ENCODE measurements at places on chromosomes 7 and 10.

DNA sequence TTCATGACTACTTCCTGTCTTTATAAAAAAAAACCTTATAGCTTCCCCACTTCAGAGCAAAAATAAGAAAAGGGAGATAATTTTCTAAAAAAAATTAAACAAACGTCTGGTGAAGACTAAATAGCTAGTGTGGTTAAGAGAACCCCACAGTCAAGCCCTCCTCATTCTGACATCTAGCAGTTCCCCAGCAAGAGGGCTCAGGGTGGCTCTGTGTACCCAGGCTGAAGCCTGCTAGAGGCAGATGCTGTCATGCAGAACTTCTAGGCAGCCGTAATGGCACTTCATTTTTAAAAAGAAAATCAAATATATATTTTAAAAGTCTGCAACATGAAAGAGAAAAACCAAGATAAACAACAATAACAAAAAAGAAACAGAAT lies 223.1 kb upstream of the KLF14 start:
- peak; percentile 45 for DNase-seq

- peak; percentile 38 for DNase-seq
Measured at GRCh38 chr7:876972-877311, 588 bp downstream of the GET4 start.

DNA sequence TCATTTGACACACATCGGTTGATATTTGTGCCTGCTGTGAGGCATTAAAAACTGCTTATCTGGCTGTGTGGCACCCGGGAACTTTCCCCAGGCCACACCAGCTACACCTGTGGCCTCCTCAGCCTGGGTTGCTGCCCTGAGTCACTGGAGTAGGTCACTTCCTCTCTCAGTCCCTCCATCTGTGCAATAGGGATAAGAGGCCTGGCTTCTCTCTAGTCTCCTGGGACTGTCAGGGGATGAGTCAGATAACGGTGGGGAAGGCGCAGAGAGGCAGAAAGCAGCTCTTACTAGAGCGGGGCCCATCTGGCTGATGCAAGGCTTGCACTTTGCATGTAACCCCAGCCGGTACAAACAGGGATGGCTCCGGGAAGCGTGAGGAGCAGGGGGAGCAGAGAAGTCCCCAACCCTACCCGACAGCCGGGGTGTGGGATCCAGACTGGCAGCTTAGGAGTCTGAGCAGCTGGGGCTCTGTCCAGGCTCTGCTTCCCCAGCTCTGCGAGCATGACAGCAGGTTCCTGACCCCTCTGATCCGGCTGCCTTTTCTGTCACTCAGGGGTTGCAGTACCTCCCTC lies 34.0 kb downstream of the DNAJB12 start:
- DNase-seq: peak; percentile 55

GRCh38 chr10:11447586-11447985 lies 163.9 kb downstream of the USP6NL start:
- no peak for DNase-seq

- no peak for DNase-seq
Measured at GRCh38 chr7:64990216-64990615, 620 bp downstream of the ZNF117 start.

DNA sequence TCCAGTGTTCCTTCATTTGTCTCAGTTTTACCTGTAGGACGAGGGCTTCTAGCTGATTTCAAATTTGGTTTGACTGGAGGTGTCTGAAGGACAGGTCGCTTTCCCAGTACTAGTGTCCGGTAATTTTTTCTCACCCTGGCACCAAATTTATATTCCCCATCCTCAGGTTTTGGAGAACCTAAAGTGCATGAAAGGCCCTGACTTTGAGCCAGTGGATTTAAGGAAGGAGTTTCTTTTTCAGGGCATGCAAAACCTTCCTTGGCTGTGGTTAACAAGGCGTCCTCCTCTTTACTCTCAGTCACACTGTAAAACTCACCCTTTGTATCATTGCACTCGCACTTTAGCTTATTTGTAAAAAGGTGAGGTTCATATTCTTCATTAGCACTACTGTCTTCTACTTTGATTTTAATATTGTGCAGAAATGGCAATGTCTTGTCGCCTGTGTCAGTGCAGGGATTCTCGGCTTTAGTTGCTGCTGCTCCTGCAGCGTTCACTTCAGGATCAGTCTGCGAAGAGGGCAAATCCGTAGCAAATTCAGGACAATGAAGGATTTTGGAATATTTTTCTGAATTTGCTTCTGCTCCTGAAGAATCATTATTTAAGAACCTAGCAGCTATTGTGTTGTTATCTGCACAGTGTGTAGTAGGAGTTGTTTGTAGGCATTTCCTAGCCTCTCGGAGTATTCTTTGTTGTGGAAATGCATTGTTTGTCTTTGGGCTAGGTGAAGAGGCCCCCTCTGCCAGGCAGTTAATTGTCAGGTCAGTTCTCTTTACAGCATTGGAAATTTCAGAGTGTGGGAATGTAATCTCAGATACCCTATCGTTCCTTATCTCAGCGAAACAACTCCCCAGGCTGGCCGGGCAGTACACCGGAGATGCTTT lies 9.9 kb downstream of the SKIDA1 start:
- DNase-seq: no peak

DNA sequence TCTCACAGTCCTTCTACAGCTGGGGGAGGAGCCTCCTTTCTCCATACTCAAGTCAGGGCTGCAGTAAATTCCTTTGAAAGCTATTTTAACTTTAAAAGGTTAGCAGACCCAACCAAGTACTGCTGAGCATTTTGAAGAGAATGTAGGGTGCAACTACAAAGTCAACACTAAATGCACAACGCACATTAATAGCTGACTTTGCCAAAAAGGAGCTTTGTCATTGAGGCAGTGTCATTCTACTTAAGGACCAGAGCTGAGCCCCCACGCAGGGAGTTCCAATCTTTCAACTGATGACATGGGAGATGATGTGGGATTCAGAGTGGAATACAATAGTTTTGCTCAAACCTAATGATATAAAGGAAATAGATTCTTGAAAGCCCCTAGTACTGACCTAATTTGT lies 20.3 kb downstream of the TECTB start:
- DNase-seq: no peak

- DNase-seq: no peak
Measured at GRCh38 chr7:96663457-96663856, 46.2 kb downstream of the SEM1 start.

DNA sequence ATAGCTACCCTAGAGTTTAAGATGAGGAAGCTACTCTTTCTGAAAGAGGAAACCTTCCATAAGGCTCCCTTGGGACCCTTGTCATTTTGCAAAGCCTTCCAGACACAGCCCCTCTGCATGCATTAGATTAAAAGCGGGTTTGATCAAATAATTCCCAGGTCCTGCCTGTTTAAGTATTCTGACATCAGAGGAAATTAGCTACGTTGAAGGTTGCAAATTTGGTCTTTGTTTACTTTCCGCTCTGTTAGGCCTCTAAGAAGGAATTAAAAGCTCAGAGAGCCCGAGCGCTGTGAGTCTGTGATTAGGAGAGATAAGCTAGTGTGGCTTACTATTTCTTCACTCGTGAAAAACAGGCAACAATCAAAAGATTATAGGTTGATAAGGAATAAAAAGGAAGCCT lies 1.4 kb upstream of the THSD7A start:
- no peak for DNase-seq

- DNase-seq: no peak
Measured at GRCh38 chr7:50721160-50721559, 61.5 kb downstream of the GRB10 start.

GRCh38 chr10:48749254-48749787 lies 64.6 kb downstream of the WDFY4 start:
- no peak for DNase-seq

- DNase-seq: no peak
Measured at GRCh38 chr7:155343150-155343549, 45.5 kb downstream of the INSIG1 start.

GRCh38 chr7:20350996-20351692 lies 20.4 kb downstream of the ITGB8 start:
- DNase-seq: no peak

DNA sequence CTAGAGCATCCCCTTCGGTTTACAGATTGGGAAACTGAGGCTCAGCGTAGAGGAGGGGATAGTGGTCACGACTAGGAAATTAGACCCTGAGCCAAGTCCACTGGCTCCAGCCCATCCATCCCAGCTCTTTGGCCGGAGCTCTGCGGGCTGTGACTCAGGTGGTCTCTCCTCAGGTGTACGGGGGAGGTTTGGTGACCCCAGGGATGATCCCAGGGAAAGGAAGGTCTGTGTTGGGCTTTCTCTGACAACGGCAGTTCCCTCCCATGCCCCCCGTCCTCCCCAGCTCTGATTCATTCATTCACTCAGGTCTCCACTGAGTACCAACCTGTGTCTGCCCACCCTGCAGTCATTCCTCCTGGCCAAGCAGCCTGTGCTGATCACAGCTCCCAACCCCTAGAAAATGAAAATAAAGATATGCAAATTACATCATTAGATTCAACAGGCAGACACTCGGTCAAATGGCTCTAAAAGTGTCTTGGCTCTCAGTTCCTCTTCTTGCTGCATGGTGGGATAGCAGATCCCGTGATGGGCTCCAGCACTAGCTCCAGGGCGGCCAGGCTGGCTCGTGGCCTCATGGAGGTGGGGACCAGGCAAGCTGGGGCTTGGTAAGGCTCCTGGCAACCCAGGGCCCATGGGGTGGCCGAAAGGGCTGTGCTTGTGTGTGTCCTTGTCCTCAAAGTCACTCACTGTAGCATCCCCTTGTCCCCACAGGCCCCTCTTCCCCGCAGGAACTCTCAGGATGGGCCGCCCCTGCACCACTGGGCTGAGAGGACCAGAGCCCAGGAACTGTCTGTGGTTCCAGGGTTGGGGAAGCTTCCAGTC lies 37.8 kb downstream of the CLRN3 start:
- no peak for DNase-seq

DNA sequence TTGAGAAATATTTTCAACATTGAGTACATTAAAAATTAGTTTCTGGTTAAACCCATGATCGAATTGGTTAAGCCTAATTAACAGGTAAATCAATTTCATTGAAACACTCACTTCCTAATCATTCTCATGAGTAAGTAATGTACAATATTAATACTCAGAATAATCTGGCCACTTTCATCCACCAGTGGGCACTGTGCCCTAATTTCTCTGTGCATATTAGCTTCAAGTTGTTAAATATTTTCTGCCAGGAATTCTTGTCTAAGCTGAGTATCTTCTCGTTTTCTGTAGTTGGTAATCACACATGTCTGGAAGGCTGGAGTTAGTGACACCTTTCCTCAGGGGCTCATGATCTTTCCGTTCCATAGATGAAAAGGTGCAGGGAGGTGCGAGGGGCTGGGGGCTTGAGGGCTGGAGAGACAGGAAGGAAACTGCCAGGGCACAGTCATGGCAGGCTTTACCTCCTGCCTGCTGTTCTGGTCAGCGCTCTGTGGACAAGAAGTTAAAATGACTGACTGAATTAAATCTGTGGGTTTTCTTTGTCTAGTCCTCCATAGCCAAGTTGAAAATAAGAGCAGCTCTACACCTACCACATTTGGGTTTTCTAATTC lies 71.9 kb downstream of the WIPF3 start:
- peak; percentile 28 for DNase-seq

GRCh38 chr10:132723330-132723970 lies 62.5 kb downstream of the NKX6-2 start:
- no peak for DNase-seq

- no peak for DNase-seq
Measured at GRCh38 chr10:122492006-122492405, 30.7 kb downstream of the HTRA1 start.

- DNase-seq: no peak
Measured at GRCh38 chr10:64863836-64864235, 1342.6 kb downstream of the REEP3 start.

- DNase-seq: no peak
Measured at GRCh38 chr7:77877791-77878190, 79.2 kb downstream of the PHTF2 start.

- DNase-seq: no peak
Measured at GRCh38 chr10:82319562-82319961, 444.6 kb downstream of the NRG3 start.

GRCh38 chr10:52571516-52572182 lies 200.9 kb downstream of the MBL2 start:
- DNase-seq: no peak

- no peak for DNase-seq
Measured at GRCh38 chr10:98745645-98746044, 298.9 kb upstream of the HPS1 start.

- DNase-seq: no peak
Measured at GRCh38 chr10:103626178-103626577, 132.7 kb downstream of the NEURL1 start.
